ENCODE measurements at places on chromosomes 5 and 9. TPM values are rescaled to one million over a fixed set of nuclear protein-coding genes. Genes with fewer than 3 reads are reported as not detected.
A peak's percentile ranks its signal among the peaks of the same experiment; 100 is the strongest.

GRCh38 chr5:33850100-33850594 lies 41.6 kb downstream of the ADAMTS12 start:
- DNase-seq = no peak

GRCh38 chr9:116368680-116369079 lies 215.1 kb downstream of the PAPPA start:
- DNase-seq = no peak

GRCh38 chr5:133919148-133920136 lies 49.0 kb downstream of the C5orf15 start:
- no peak for DNase-seq

DNA sequence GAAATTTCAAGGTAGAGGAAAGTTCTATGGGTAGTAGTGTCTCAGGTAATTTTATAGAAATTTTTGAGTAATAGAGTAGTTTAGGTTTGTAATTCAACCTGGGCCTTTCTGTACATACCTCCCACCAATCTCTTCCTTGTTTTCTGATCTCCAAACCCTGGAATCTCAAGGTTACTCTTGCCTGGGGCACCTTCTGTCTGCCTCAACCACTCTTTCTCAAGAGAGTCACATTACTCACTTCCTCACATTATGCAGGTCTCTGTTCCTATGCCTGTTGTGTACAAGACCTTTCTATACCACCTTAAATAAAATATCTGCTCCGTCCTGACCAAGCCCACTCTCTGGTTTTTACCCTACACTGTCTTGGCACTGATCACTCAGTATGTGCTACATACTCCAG lies 412.6 kb upstream of the CTNND2 start:
- DNase-seq = no peak

DNA sequence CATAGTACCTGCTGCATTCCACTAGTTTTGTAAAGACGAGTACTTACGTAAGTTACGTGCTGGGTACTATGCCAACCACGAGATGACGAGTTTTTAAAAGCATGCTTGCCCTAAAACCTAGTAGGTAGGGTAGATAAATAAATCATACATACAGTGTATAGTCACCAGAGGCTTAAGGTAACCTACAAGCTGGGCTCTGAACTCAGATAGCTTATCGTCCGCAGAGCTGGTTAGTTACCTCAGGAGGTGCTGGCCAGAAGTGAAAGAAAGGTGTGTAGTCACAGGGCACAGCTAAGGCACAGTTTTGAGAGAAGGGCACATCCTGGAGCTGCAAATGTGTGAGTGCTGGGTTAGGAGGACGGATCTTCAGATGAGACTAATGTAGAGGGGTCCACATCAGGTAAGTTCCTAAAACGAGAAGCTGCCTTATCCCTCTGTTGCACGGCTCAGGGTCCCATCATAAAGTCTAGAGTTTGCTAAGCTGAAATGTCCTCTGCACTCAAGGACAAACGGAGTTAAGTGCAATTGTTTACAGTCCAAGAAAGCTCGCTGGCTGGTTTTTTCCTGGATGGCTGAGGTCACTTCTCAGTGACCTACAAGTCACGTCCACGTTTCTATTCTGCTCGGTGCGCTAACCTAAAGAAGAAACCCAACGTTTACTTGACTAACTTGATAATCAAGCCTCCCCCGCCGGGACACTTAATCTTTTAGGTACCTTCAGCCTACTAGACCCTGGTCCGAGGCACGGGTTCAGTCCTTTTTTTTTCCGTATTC lies 1.1 kb upstream of the SNX24 start:
- DNase-seq = peak; percentile 4

DNA sequence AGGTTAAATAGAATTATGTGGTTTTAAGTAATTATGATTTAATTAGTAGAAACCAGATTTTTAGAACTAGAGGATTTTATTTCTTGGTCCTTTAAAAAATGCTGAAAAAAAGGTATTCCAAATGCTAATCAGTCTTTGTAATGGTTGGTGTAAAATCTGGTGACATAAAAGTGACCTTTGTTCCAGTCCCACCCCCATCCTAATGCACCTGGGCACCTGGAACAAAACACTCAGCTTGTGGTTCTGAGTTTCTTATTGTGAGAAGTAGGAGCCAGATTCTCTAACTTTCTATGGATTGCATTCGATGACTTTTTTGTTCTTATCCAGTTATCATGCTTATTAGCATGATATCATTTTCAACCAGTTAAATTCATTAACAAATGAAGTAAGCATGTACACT lies 115.1 kb upstream of the CTNND2 start:
- no peak for DNase-seq

- DNase-seq = no peak
These were observed 584.7 kb downstream of the EBF1 start for GRCh38 chr5:158514986-158515359.

DNA sequence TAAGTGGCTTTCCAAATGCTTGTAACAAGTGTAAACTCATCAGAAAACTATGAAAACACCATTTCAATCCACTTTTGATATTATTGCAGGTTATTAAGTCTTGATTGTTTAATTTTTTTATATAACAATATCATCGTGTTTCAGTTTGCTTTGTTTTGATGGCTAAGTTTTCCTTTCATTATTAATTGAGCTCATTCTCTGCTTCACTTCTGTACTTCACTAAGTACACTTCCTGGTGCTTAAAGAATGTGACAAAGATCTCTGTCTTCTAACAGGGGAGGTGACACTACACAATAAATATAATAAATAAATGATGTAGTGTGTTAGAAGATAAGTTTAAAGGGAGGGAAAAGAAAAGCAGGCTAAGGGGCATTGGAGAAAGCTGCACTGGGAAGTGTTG lies 13.0 kb upstream of the RAD23B start:
- no peak for DNase-seq

GRCh38 chr9:114894206-114894605 lies 36.2 kb downstream of the TNFSF8 start:
- no peak for DNase-seq

GRCh38 chr5:150411245-150411979 lies 1.3 kb downstream of the CD74 start:
- peak; percentile 42 for DNase-seq

DNA sequence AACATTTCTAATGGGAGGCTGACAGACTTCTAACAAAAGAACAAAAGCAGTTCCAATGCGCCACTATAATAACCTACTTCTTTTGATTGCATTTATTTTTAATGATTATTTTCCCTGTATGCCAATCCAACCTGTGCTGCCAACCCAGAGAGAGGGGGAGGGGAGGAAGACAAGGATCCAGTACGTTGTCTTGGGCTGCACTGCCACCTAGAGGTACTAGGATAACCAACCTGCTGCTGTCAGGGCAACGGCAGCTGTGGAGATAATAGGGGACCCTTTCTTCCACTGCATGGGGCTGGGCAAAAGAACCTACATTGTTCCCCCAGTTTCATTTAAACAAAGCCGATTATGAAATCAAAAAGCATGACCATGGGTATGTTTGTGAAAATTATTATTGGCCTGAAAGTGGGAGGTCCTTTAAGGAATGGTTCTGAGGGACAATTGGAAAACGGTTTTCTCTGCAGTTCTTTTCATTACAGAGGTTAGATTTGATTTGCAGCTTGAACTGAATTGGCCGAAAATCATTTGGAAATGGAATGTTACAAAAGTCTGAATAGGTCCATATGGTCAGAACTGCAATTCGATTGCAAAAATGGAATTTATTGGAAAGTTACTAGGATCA lies 101.3 kb downstream of the RASEF start:
- DNase-seq = peak; percentile 87

DNA sequence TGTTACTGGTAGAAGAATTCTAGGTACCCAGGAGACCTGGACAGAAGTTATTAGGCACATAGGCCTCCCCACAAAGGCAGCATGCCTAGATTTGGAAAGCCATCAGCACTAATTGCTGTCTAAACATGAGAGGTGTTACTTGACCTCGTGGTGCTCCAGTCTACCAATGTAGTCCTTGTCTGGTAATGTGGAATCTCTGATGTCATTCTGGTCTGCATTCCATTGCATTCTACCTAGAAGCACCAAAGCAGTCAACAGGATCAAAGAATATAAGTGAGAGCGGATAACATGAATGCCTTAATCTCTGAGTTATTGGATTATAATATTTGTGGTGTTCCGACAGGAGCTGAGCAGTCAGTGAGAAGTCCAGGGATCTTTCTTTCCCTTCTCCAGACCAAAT lies 175.2 kb downstream of the PSAT1 start:
- DNase-seq = no peak

DNA sequence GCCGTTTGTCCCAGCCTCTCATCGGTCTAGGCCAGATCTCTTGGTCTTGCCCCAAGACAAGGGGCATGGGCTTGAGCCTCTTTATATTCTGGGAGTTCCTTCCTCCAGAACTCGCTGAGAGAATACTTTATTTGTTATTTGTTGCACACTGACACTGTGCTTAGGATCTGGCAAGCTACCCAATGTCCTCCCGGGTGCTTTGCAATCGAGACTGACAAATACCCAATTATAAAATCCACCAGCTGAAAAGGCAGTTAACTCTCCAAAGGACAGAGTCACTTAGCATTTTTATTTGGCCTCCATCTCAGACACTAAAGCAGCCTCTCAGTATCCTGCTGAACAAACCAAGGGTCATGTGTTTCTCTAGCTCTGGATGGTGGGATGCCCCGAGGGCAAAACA lies 500.2 kb upstream of the DAP start:
- DNase-seq = peak; percentile 44

DNA sequence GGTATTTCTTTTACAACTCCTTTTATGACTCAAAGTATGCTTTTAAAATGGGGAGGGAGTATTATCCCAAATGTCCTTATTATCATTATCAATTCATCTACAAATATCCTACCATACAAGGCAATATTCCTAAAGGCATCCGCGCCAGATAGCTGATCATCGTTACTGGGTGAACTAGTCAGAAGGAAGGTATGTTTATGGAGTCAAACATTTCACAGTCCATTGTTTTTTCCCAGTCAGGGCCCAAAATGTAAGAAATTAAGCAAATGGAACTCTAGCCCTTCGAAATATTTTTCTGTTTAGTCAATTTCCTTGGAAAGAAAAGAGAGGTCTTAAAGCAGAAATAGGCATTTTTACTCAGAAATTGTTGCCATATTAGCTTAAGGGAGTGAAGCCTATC lies 188.5 kb upstream of the CCNG1 start:
- DNase-seq = no peak

- DNase-seq = no peak
These were observed 458.8 kb downstream of the TMEM232 start for GRCh38 chr5:110267714-110268113.

GRCh38 chr5:132495667-132496190 lies 5.2 kb upstream of the IRF1 start:
- peak; percentile 59 for DNase-seq

GRCh38 chr5:176389135-176390123 lies 878 bp downstream of the HIGD2A start:
- DNase-seq = no peak

DNA sequence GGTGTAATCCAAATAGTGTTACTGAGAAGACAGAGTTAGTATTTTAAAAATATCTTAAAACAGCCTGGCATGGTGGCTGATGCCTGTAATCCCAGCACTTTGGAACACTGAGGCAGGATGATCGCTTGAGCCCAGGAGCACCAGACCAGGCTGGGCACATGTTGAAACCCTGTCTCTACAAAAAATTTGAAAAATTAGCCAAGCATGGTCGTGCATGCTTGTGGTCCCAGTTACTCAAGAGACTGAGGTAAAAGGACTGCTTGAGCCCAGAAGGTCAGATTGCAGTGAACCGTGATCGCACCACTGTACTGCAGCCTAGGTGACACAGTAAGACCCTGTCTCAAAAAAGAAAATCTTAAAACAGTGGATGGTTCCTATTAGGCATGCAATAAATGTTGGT lies 12.4 kb downstream of the IFNA1 start:
- no peak for DNase-seq

- no peak for DNase-seq
These were observed 124.8 kb downstream of the HSD17B3 start for GRCh38 chr9:96177005-96177718.

DNA sequence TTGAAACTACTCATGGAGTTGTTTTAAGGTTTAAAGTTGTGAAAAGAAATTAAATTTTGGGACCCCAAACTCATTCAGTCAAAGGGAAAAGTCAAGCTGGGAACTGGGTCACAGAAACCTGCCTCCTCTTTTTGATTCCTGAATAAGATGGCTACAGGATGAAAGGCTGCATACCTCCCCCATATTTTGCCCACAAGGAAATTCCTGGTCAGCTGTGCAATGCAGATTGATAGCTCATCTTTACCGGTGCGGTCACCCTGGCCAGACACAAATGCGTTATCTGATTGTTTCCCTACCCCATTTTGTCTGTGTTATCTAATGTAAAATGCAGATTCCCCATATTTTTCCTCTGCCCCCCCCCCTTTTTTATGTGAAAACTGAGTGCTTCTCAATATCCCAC lies 1.3 kb downstream of the HAVCR2 start:
- no peak for DNase-seq

- DNase-seq = no peak
These were observed 188.6 kb upstream of the ZNF608 start for GRCh38 chr5:124935065-124935464.

DNA sequence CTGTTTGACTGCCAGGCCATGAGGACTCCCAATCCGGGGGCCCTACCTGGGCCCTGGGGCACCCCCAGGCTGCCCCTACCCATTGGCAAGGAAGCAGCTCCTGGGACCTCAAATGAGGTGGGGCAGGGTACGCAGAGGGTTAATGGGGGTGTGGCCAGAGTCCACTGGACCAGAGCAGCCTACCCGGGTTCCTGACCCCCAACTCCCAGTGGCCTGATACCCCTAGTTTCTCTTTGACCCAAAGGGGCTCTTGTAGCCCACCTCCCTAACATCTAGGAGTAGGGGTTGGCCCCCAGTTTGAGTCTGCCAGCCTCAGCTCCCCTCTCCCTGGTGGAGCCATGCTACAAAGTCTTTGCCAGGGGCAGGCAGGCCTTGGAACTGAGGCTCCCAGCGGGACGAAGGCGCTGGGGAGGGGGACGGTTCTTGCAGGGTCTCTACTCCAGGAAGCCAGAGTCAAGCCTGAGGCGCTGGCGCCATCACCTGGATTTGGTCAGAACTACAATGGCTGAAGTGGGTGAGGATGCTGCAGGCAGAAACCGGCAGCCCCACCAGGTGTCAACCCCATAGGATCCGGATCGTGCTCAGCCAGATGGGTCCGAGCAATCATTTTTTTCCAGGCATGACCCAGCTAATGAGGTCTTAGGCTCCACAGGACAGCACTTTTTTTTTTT lies 8.4 kb upstream of the CERCAM start:
- DNase-seq = peak; percentile 51

GRCh38 chr9:136225748-136226679 lies 19.6 kb downstream of the QSOX2 start:
- DNase-seq = peak; percentile 61

- peak; percentile 45 for DNase-seq
These were observed 800 bp upstream of the KCNN2 start for GRCh38 chr5:114360816-114361723.

- DNase-seq = no peak
These were observed 22.0 kb upstream of the ARHGEF28 start for GRCh38 chr5:73603998-73604397.

- no peak for DNase-seq
These were observed 55.3 kb downstream of the SEMA5A start for GRCh38 chr5:9490494-9491097.

- no peak for DNase-seq
These were observed 68.3 kb upstream of the SLC44A1 start for GRCh38 chr9:105176194-105176593.

GRCh38 chr5:172106511-172107356 lies 81.3 kb downstream of the STK10 start:
- peak; percentile 73 for DNase-seq

The DOK3 gene
- 0.85 TPM for total RNA-seq

The PCDHA7 gene
- 0.43 TPM for total RNA-seq

The SARDH gene
- total RNA-seq = 17.3 TPM

The MSX2 gene
- total RNA-seq = 40.2 TPM

The SLC6A18 gene
- total RNA-seq = not detected

The SLC4A9 gene
- total RNA-seq = not detected

The PLPPR1 gene
- not detected for total RNA-seq

The SLC34A1 gene
- total RNA-seq = not detected

The QRFP gene
- total RNA-seq = not detected

The PCDHA1 gene
- 0.03 TPM for total RNA-seq

The ACOT12 gene
- not detected for total RNA-seq

All from G401 (cell line).